D341Med (cell line): ENCODE measurements at places on chromosomes 4 and X.
A peak's percentile ranks its signal among the peaks of the same experiment; 100 is the strongest.

GRCh38 chr4:184331268-184331995 is 113.8 kb upstream of the ENPP6 start:
- no peak for DNase-seq

- no peak for DNase-seq
Measured at GRCh38 chrX:63664741-63665140, 120.3 kb downstream of the ARHGEF9 start.

DNA sequence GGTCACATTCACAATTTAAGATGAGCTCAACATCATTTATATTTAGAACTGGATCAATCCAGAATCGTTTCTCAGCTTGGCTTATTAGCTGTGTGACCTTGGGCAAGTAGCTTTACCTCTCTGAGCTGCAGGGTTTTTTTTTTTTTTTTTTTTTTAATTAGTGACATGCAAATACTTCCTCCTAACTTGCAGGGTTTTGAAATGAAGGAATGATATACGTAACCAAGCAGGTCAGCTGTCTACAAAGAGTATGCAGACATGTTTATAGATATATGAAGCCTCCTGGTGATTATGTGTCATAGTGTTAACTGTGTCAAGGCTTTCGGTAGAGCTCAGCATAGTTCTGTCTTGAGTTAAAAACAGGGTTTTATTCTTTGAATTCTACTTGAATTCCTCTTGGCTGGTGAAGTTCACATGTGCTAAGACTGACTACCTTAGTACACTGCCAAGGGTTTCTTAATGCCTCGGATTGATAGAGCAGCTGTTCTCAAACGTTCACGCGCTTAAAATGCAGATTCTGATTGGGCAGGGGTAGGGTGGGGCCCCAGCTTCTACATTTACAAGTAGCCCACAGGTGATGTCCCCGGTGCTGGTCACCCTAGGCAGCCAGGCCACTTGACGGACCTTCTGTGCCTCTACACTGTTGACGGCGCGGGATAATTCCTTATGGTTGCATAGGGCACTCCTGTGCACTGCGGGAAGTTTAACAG is 654 bp upstream of the STS start:
- DNase-seq, result peak; percentile 26

- peak; percentile 9 for DNase-seq
Measured at GRCh38 chr4:6228158-6229067, 28.1 kb upstream of the JAKMIP1 start.

DNA sequence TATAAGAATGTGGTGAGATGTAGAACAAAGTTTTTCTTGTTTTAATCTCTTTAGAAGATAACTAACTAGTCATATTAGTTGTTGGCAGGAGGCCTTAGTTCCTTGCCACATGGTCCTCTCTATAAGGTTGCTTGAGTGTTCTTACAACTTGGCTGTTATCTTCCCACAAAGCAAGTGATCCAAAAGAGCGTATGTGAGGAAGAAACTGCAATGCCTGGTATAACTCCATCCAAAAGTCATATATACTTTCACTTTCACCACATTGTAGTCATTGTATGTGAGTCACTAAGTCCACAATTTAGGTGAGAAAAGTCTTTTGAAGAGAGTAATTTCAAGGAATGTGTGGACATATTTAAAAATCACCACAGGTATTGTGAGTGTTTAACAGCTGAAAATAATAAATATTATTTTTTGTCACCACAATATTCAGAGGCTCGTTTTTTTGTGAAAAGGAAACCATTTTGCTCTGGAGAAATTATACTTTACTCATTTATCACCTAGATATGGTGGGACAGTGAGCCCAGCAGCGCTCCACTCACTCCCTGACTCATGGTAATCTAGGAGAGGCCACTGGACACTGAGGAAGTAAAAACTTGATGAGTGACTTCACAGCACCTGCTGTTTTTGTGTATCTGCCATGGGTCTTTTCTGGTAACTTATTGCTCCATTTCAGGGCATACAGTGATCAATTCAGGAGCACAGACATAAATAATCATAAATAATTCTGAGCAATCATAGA is 369.4 kb upstream of the NDST3 start:
- DNase-seq, result no peak

- no peak for DNase-seq
Measured at GRCh38 chr4:99710681-99711345, 53.2 kb upstream of the C4orf54 start.

- no peak for DNase-seq
Measured at GRCh38 chrX:103347682-103348397, 8.5 kb upstream of the TCEAL9 start.

- no peak for DNase-seq
Measured at GRCh38 chr4:168882650-168883233, 127.3 kb downstream of the CBR4 start.

DNA sequence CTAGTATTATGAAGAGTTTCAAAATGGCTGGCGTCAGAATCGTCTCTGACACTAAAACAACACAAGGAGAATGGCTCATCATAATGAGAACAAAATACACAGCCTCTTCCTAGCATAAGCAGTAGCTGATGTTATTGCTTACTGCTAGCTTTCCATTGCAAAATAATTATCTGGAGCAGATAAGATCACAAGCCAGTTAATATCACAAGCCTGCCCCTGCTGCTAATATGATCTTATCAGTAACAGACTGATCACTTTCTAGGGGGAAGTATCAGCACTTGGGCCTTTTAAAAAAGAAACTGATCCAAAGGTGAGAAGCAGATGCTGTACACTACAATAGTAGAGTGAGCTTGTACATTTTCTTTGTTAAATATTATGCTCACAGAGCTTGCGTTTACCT is 554.8 kb upstream of the PABPC4L start:
- no peak for DNase-seq

GRCh38 chr4:87865960-87866598 is 33.3 kb downstream of the MEPE start:
- DNase-seq, result no peak

DNA sequence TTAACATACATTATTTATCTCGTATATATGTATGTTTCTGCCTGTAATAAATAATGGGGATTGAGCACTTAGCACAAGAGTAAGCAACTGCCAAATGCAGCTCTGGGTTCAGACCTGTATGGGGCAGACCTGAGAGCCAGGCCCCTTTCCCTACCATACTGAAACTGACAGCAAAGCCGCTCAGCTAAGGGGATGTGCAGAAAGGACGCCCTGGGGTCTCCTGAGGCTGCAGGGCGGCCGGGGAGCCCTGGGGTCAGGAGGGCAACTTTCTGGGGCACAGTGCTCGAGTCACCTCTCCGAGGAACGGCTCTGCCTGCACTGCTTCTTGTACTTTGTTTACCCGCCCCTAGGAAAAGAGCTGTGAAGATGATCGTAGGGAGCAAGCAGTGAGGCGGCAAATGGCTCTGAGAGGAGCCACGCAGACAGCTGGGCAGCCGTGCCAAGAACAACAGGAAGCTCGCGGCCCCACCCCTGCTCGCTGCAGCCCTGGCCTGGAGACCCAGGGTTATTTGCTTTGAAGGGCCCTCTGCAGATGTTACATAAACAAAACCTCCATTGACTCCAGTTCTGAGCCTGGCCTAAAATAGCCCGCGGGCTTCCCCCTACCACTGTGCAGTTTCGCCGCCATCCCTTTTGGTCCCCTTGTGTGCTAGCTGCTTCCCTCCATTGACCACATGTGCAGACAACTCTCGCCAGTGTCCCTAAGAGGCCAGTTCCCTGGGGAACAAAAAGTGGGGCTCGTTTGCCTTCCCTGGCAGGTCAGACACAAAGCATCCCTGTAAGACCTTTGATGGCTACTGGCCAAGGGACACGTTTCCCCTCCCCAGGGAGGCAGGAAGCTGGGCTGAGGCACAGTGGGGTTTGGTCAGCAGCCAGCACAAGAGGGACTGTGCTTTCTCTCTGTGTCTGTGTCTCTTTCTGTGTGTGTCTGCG is 111.3 kb upstream of the LNX1 start:
- peak; percentile 28 for DNase-seq

DNA sequence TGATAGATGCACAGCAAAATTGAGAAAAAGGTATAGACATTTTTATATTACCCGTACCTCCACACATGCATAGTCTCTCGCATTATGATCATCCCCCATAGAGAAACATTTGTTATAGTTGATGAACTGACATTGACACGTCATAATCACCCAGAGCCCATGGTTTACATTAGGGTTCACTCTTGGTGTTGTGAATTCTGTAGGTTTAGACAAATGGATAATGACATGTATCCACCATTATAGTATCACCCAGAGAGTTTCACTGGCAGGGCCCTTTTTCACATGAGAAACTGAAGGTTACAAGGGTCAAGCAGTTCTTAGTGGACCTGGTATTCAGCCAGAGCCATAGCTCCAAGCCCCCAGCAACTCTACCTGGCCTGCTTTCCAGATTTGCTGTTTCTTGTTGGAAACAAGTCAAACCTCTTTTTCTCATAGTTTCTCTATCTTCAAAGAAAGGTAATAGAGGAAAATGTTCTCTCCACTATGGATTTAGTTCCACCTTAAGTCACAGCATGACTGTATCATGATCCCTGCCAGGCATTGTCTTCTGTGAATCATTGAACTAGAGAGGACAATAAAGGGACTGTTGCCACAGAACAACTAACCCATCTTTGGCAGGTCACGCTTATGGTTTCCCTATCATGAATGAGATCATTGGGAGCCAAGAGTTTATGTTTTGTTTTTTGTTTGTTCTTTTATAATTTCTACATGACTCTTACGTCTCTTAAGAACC is 64.0 kb downstream of the HHIP start:
- DNase-seq, result no peak

- DNase-seq, result no peak
Measured at GRCh38 chrX:45775468-45775867, 574.8 kb upstream of the DIPK2B start.
